Fibroblast of gingiva (primary cell): ENCODE measurements at places on chromosomes 2 and 18.

GRCh38 chr2:240567137-240567871, 980 bp upstream of the RNPEPL1 start:
- DNase-seq, result no peak

DNA sequence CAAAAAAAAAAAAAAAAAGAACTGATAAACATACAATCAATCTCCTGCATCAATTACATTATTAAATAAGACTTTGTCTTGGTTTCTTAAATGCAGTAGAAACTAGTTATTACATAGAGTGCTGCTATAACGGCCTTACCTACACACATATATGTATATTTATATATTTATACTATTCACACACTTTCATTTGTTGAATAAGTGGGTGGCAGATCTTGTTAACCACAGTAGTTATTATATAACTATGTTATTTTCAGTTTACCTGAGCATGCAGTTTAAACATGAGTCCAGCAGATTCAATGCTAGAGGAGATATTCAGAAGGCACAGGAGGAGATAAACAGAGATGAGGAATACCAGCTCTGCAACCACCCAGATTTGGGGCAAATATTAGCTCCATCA, 81.5 kb upstream of the CD226 start:
- DNase-seq, result no peak

GRCh38 chr18:71443706-71444480, 1100.2 kb downstream of the CBLN2 start:
- DNase-seq, result peak; percentile 21

DNA sequence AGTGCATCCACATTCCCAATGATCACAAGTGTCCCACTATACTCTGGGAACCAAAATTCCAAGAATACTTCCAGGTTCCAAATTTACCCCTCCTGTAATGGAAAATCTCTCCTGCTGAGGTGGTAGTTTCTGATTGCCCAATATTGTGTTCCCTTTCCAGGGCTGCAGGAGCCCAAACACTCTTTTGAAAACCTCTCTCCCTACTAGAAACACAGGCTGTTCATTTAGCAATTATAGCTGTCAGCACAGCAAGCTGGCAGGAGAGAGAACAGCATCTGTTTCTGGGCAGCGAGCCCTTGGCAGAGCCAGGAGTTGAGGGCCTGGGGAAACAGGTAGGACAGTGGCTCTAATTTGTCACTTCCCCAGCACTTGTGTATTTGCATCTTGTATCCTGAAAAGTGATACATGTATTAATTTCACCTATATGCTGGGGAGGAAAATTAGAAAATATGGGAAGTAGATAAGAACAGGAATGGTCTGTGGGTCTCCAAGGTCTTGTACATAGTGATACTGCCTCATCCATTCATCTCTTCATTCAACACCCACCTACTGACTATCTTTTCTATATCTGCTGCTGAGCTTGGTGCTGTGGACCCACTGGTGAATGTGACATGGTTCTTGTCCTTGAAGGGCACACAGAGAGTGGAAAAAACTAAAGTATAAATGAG, 16.9 kb upstream of the PAIP2B start:
- DNase-seq, result no peak

DNA sequence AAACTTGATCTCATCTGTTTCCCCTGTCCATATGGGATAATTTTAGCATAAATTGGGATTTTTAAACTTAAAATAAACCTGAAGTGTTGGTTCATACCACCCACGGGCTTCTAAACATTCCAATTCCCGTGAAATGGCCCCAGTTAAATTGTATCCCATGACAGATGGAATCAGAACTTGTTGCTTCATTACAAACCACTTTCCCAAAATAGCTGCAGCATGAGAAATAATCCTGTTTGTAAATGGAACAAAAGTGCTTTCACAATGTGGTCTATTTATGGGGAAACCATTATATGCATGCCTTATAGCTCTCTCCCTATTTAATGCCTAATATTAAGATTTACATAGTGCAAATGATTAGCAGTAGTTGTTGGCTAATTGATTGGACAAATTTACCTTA, 15.9 kb downstream of the SCG2 start:
- peak; percentile 92 for DNase-seq

- no peak for DNase-seq
Observed at GRCh38 chr2:126220331-126220730, 435.6 kb upstream of the GYPC start.

- no peak for DNase-seq
Observed at GRCh38 chr2:25188405-25188804, 20.0 kb upstream of the POMC start.

- DNase-seq, result no peak
Observed at GRCh38 chr18:45860492-45860891, 35.0 kb downstream of the SIGLEC15 start.
